ENCODE measurements at places on chromosomes 7 and 10.

GRCh38 chr7:93185303-93186027 lies 37.3 kb upstream of the SAMD9L start:
- ATAC-seq: no peak

DNA sequence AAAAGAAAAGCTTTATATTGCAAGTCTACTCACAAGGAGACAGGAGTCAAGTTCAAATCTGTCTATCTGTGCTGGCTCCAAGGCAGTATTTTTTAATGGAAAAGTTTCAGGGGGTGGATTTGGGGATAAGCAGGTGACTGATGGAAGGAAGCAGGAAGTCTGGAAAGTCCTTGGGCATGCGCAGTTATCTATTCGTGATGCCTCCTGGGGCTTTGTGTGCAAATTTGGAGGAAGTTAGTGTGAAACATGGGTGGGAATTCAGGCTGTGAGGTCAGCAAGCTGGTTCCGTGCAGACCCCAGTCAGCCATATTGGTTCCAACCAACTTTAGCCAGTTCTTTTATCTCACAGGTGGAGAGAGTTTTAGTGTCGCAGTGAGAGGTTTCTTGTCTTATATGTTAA lies 140.0 kb downstream of the FRMD4A start:
- no peak for ATAC-seq

- no peak for ATAC-seq
These were observed 259.6 kb downstream of the USP6NL start for GRCh38 chr10:11351801-11352200.

GRCh38 chr7:100827330-100828226 lies at the start of gene EPHB4:
TSS of gene EPHB4 (minus strand) at chr7:100827523. CDS start at chr7:100827030, 493 bp downstream.
- ATAC-seq: peak; percentile 50

GRCh38 chr10:76029782-76030181 lies 598.4 kb downstream of the LRMDA start:
- no peak for ATAC-seq

DNA sequence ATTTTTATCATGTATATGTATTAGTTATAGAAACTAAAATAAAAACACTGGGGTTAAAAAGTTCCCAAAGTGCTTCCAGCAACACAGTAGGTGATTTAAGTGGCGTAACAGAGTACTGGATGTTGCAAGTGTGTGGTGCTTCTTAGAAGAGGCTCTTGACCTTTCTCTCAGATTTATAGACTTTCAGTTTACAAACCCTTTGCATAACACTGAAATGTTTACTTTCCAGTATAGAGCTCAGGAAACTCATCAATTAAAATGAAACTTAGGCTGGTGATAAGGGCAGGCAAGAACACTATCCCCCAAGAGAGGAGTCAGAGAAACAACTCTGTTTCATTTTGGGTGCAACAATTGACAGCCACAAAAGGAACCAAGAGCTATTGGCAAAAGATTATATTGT lies 27.5 kb upstream of the SMC3 start:
- ATAC-seq: no peak

GRCh38 chr10:78429984-78430383 lies 396.3 kb downstream of the RPS24 start:
- no peak for ATAC-seq

DNA sequence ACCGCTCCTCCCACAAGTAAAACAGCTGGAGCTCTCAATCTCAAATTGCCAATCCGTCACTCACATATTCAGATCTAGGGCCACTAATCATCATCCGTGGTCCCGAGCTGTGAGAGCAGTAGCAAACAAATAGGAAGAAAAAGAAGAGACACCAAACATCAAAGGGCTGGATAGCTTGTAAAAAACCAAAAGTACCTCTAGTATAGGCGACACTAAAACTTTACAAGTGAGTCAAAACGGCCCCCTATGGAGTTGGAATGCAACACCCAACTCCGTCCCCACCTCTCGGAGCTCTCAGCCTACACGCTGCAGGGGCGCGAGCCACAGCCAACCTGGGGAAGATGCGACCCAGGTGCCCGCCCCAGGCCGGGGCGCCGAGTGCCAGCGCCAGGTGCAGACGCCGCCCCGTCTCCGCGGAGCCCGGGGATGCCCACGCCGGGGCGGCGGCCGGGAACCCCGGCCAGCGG lies 581 bp downstream of the FAM3C start:
- peak; percentile 82 for ATAC-seq

DNA sequence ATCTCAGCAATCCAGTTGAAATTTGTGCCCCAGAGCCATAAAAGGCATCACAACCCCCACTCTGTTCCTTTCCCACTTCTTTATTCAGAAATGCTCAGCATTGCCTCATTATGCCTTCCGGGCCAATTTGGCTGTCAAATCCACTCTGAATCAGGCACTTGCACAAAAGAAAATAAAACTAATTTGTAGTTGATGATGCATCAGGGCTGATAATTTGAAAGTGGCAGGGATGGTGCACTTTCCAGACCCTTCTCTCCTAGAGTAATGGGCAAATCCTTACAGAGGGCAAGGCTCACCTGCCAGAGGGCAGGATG lies 147.9 kb upstream of the PDE1C start:
- no peak for ATAC-seq

DNA sequence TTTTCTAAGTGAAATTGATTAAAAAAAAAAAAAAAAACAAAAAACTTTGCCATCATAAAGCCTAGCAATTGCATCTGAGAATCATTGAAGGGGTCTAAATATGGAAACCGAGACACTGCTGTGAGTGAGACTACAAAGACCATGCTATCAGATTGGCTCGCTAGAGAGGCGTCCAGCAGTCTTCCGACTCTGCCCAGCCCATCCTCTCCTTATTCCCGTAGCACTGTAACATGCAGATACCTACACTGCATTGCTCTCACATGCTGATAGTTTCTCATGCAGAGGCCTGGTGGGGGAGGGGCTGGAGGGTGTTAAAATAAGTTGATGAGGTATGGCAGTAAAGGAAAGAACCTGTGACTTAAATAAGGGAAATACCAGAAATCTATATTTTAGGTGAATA lies 130.7 kb downstream of the NRF1 start:
- no peak for ATAC-seq

DNA sequence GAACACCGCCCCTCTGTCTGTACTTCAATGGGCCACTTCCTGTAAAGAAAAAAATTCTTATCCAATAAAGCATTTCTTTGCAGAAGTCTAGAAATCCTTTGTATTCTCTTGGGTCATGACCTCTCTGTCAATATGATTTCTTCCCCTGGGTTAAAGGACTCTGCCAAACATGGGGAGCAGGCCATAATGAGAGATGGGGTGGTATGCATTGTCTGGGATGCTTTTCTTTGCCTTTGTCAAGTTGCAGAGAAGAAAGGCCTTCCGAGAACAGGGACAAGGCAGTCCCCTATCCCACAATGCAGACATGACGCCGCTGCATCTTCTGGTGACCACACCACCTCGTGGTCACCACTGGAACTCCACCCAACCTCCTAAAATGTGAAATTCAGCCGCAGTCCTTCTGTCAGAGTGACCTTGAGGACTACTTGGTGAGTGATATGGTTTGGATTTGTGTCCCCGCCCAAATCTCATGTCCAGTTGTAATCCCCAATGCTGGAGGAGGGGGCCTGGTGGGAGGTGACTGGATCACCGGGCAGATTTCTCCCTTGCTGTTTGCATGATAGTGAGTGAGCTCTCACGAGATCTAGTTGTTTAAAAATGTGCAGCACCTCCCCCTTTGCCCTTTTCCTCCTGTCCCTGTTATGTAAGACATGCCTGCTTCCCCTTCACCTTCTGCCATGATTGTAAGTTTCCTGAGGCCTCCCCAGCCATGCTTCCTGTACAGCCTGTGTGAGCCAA lies 15.2 kb upstream of the FRMPD2 start:
- no peak for ATAC-seq

GRCh38 chr7:43463401-43463980 lies 119.4 kb upstream of the STK17A start:
- ATAC-seq: no peak

- no peak for ATAC-seq
These were observed 123.8 kb upstream of the SDK1 start for GRCh38 chr7:3177271-3177670.

GRCh38 chr7:95957510-95957909 lies 185.2 kb downstream of the DYNC1I1 start:
- ATAC-seq: no peak

DNA sequence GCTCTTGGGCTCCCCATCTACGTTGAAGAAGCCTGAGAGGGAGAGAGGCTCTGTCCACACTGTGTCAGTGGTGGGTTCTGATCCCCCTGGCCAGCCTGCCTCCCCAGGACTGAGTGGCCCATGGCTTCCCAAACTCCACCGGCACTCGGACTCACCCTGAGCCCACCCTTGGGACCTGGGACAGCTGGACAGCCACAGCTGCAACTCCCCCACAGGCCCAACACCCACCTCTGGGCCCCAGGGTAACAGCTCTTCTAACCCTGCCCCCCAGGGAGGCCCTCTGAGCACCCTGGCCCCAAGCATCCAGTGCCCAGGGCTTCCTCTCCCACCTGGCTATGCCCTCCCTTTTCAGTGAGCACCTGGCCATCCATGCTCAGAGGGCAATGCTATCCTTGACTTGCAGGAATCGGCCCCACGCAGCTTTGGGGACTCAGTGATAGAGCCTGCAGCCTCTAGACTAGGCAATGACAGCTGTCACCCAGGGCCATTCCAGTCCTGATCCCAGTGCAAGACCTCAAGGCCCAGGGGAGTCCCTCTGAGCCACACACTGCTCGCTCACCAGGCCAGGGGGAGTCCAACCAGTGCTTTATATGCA lies 17.9 kb downstream of the OGDHL start:
- no peak for ATAC-seq

DNA sequence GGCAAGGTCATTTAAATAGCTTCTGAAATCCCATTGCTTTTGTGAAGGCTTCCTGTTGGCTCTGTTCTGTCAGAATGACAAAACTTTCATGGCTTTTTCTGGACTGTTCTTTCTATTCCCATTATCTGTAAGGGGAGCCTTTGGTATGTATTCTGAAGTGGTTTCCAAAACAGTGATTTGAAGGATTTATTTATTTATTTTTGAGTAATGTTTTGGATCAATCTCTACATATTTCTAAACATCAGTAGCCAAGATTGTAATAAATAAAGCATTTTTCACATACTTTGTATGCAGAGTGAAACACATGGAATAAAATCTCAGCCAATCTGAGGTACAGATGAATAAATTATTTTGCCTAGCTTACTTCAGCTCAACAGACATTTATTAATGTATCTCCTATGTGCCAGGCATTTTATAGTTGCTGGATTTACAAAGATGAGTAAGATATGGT lies 121.1 kb downstream of the BBS9 start:
- ATAC-seq: no peak

- peak; percentile 52 for ATAC-seq
These were observed 162.9 kb downstream of the GRK5 start for GRCh38 chr10:119370111-119370741.

- peak; percentile 83 for ATAC-seq
These were observed 21.3 kb downstream of the CYP2W1 start for GRCh38 chr7:1004018-1004852.

DNA sequence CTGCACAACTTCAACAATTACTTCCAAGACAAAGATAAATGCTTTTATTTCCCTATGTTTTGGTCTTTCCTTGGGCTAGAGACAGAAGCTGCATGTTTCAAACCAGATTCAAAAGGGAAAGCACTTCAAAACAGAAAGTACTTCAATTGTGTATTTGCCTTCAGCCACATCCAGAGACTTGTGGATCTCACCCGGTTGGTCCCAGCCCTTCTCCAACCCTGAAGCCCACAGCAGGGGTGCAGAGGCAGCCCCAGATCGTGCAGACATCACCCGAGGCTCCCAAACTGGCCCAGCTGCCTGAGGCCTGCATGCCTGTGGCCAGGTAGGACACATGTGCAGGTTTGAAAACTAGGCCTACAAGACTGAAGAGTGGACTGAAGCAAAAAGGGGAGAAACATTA lies 80.8 kb downstream of the ALOX5 start:
- ATAC-seq: no peak

DNA sequence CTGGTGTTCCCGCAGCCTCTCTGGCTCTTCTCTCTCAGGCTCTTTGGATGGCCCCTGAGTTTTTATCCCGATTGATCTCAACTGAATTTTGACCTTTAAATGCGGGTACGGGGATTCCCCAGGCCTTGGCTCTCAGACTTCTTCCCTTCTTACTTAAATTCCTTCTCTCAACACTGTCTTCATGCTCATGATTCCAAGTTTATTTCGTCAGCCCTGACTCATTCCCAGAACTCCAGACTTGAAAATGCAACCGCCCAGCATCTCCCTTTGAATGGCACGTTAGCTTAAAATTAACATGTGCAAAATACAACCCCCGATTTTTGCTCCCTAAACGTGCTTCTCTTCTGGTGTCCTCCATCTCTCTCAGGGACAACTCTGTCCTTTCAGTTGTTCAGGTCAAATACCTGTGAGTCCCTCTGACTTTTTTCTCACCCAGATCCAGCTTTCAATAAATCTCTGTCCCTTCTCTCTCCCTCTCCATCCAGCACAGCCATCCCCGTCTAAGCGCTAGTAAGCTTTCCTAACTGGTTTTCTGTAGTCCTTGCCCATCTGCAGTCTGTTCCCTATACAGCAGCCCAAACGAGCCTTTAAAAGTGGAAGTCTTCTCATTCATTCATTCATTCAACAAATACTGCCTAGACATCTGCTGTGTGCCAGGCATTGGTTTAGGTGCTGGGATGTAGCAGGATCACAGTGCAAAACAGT lies 7.1 kb downstream of the HECW1 start:
- ATAC-seq: no peak

DNA sequence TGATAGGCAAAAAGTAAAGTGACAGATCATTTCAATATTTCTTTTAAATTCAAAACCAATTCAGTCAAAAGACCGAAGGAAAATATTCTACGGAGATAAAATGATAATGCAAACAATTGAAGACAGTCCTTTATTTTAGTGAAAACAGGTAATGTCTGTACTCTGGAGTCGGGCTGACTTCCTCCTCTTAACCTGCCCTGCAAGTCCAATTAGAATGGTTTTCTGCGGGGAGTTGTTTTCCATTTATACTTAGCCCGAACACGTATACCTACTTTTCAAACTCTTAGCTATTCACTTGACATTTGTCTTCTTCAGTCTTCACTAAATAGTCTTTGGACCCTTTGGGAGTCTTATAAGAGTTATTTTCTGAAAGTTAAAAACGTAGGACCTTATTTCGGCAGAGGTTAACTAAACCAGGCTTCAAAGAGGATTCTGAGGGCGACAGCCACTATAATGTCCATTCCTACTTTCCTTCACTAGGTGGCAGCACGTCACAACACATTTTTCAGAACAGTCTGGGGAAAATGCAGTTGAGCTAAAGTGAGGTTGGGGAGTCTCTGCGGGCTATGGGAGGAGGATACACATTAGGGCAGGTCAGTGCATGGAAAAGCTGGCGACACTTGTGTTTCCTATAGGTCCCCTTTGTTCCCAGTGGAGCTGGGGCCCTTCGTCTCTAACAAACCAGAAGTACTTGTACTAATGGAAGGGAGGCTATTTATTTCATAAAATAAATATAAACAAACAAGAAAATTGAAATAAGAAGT lies 472.0 kb downstream of the KCNMA1 start:
- peak; percentile 62 for ATAC-seq

DNA sequence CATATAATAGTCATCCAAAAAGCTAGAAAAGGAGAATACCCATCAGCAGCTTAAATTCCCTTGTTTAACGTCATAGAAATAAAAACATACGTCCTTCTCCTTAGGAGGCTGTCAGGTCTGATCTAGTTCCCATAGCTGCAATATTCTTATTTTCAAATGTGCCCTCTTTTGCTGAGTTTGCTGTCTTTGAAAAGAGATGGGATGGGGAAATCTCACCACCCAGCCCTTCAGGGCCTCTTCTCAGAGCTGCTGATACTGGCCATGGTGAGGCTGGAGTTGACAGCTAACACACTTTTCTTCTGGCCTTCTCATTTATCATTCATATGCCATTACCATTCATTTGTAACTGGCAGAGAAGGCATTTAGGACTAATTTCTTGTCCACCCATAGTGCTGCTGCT lies 5.1 kb upstream of the PCGF5 start:
- no peak for ATAC-seq

Measured in stimulated activated memory B cell treated with anti-CD40 and anti-IgM and Interleukin-4, amounts not matched to agents 10 μg/mL and 1 μg/mL and 100 μg/mL, for 72 hours (primary cell).